ENCODE measurements at places on chromosomes 1 and 21.

DNA sequence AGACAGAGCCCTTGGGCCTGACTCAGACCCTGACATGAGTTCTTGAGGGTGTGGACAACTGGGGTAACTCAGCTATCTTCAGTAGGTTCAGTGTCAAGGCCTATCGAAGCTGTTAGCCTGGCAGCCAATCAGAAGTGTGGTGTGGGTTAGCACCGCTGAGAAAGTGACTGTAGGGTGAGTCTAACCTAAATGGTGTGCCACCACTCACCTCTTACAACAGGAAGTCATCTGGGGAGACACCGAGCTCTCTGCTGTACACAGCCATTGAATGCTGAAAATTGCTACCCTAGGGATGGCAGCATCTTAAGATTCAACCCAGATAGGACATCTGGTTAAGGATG lies 44.6 kb downstream of the RASSF5 start:
- no peak for DNase-seq

DNA sequence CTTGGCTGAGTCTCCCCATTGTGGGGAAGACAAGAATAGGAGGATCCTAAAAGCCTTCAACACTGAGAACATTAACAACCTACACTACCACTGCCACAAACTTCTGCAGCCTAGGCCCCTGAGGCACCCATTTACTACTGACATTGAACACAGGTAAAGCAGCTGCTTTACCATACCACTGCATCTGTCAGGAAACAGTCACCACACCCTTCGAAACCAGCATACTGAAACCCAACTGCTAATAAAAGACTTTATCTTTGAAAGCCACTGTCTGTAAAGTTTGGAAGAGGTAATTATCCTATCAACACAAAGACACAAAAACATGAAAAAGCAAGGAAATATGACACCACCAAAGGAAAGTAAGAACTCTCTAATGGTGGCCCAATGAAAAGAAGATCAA lies 7.4 kb downstream of the IFNAR1 start:
- no peak for DNase-seq

DNA sequence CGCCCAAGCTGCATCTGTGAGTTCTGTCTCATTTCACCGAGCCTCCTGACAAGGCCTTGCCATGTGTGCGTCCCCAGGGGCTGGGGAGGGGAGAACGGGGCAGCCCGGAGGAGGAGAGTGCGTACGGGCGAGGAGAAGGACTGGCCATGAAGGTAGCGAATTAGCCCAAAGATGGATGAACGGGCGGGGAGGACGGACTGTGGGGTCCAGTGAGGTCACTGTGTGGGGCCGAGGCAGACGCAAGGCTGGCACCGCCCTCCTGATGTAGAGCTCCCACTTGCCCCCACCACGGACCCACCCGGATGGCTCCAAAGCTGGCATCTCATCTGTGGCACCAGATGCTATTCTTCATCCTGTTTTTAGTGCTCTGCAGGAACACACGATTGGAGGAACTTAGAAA lies 330.4 kb downstream of the AJAP1 start:
- no peak for DNase-seq

DNA sequence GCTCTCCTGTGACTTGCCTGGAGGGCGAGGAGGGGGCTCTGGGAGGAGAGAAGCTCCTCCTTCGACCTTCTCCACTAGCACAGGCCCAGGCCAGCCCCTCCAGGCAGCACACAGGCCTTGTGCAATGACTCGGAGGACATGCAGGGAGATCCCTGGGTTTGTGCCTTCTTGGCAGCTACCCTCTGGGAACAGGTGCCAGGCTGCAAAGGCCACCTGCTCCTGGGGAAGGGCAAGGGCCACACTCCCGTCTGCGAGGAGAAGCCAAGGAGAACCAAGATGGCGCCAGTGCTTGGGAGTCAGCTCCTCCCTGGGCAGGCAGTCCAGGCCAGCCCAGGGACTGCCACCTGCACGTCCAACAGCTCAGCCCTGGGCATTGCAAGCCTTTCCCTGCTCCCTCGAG lies 15.3 kb downstream of the CASZ1 start:
- no peak for DNase-seq

DNA sequence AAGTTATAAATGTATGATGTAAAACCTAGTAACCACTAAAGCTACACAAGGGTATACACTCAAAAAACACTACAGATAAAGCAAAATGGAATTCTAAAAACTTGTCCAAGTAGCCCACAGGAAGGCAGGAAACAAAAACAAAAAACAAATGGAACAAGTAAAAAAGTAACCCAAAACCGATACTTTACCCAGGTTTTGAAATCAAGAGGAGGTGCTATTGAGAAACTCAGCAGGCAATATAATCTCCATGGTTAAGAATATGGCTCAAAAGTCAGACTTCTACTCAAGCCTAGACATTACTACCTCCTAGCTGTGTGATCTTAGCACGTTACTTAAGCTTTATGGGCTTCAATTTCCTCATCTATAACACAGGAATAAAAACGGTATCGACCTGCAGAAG lies 13.3 kb downstream of the RBBP5 start:
- DNase-seq: no peak

- DNase-seq: no peak
These were observed 25.6 kb downstream of the LRRC41 start for GRCh38 chr1:46277658-46278373.

GRCh38 chr1:214404154-214404553 lies 123.2 kb downstream of the SMYD2 start:
- no peak for DNase-seq

DNA sequence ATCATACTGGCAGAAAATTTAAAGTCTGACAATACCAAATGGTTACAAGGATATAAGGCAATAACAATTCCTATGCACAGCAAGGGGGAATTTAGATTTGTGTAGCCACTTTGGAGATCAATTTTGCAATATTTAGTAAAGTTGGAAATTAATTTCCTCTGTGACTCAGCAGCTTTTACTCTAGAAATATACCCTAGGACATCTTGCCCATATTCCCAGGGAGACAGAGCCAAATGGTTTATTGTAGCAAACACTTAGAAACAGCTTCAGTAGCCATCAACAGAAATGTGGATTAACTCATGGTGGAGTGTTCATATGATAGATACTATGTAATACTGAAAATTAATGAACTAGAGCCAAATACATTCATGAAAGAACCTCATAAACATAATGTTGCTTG lies 104.6 kb downstream of the BACH1 start:
- DNase-seq: no peak

DNA sequence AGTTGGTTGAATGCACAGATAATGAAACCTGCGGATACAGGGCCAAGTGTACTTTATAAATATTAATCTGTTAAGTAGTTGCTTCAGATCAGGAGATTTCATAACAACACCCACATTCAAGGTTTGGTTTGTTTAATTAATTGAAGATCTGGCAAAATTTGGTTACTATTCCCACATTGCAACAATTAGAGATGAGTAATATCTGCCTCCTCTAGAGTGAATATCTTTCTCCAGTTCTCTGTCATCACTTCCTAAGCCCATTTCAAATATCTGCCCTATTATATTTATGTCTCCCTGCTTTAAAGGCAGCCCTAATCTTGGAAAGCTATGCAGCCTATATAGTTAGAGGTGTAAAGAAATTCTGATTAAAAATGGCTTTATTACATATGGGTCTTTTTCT lies 61.4 kb downstream of the PPP2R5A start:
- no peak for DNase-seq

DNA sequence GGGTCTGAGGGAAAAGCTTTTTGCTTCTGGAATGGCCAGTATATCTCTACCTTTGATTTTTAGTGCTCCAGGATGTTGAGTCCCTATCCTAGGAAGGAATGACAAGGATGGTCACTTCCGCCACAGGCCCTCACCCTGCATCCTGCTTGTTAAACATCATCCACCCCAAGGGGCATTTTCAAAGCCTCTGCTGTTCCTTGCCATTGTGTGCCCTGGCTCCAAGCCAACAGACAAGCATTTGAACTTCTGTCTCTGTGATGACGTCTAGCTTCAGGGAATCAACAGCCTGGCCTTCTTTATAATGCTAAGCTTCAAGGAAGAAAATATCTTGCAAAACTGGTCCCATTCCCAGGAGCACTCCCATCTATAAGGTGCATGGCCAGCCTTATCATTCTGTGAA lies 12.3 kb upstream of the JAM2 start:
- DNase-seq: no peak
